ENCODE measurements at places on chromosomes 5 and 9. TPM values are rescaled to one million over a fixed set of nuclear protein-coding genes. Genes with fewer than 3 reads are reported as not detected.

RNF180 gene
- 2.4 TPM for total RNA-seq

IFNB1 gene
- 0.61 TPM for total RNA-seq

GRCh38 chr5:4563400-4563799 lies 576.7 kb upstream of the ADAMTS16 start:
- no peak for DNase-seq

DNA sequence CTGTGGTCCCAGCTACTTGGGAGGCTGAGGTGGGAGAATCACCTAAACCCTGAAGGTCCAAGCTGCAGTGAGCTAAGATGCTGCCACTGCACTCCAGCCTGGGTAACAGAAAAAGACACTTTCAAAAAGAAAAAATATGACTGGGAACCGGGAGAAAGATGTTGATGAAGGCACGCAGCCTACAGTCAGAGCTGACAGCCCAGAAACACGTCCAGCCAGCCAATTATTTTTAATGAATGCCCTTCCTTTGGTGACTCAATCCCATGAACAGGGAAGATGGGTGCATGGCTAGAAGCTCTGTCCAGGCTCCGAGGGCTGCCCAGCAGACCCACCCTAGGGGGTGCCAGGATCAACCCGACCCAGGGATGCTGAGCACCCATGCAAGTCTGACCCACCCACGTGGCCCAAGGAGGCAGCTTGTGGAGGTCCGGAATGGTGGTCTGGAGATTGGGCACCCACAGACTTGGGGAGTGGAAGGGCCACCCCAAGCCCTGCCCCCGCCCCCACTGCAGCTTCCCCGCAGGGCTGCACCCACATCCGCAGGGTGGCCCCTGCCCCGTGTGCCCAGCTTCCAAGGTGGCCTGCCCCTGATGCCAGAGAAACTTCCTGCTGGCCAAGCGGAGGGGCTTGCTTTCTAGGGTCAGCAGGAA lies 51.0 kb downstream of the ADAMTS2 start:
- no peak for DNase-seq

DNA sequence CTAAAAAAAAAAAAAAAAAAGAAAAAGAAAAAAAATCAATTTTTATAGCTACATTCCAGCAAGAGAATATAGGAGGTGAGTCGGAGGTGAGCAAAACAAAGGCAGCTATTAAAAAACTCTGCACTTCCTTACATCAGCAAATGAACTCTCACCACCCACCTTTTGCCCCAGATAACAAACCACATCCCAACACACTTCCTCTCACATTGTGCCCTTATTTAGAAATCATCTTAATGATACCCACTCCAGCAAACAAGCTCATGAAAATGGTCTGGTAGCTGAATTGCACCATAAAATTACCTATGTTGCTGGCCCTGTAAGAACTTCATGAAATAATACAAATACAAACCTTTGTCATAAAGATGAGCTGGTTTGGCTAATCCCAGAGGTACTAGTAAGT lies 82.9 kb downstream of the CEMIP2 start:
- DNase-seq, result peak; percentile 31
